Panc1 (cell line): ENCODE measurements at places on chromosomes 5 and 9. TPM values are rescaled to one million over a fixed set of nuclear protein-coding genes. Genes with fewer than 3 reads are reported as not detected.

DNA sequence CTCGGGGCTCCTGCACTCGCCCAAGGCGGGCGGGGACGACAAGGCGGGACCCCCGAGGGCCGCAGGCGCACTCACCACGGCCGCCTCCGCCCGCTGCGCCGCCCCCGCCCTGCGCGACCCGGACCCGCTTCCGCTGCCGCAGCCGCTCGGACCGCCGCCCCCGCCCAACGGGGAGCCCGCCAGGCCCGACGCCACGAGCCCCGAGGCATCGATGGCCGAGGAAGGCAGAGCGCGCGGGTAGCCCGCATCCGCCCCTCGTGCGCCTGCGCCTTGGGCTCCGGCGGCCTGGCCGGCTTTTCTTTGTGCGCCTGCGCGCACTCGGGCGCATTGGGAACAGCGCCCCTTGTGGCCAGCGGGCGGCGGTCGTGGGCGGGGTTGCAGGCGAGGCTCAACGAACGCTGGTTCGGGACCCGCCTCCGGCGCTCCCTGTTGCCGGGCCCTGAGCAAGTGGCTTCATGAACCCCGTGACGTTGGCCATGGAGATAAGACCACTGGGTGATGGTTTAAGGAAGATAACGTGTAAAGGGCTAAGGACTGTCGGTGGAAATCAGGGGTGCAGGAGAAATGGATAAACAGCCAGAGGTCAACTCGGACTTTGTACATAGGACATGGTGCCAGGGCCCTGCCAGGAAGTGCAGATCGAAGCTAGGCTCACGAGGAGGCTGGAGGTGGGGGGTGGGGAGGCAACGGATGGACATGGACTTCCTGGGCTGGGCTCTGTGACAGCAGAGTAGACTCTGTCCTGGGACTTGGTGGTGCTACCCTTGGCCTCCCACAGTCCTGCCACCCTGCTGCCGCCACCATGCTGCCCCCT lies at the start of the genes C8G and FBXW5:
TSS of gene C8G (plus strand) at position 725 of the 814 bp plus-strand sequence. CDS start at position 803, 78 bp downstream.
TSS of gene FBXW5 (minus strand) at position 220 of the 814 bp plus-strand sequence. CDS start 655 bp downstream, outside the sequence.
- peak; percentile 62 for DNase-seq
- peak within 1 kb of the TSS; percentile 64 for H3K4me3 ChIP-seq
- H3K36me3 ChIP-seq, result peaks cover 7% of the 10 kb centered on the region; the same call in 1 of the 2 replicates
- no peaks in the 10 kb centered on the region for H3K27me3 ChIP-seq
- peak within 1 kb of the TSS; percentile 80 for H3K27ac ChIP-seq

- no peaks in the 10 kb centered on the region for H3K4me1 ChIP-seq
- DNase-seq, result no peak
- H3K36me3 ChIP-seq, result no peaks in the 10 kb centered on the region
- H3K4me3 ChIP-seq, result no peak overlapping the region
Measured at GRCh38 chr5:168184103-168184502, 107.3 kb upstream of the WWC1 start.

DNA sequence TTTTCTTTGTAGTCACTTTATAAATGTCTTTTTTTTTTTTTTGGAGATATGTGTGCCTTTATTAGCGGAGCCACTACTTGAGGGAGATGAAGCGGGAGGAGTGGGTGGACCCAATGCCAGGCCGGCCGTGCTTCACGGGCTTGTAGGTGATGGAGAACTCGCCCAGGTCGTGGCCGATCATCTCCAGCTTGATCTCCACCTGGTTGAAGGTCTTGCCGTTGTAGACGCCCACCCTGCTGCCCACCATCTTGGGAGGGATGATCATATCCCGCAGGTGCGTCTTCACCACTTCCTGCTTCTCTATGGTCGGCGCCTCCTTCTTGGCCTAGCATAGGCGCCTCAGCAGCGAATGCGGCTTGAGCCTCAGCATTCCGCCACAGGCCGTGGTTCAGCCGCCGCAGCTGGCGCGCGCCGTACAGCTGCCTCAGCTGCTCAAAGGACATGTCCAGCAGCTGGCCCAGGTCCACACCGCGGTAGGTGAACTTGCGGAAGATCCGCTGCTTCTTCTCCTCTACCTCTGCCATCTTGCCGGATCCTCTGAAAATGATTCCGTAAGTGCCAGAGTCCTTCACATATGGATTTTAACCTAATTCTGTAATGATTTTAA lies 1095.6 kb downstream of the MAT2B start:
- no peak overlapping the region for H3K4me3 ChIP-seq
- H3K27ac ChIP-seq, result no peak overlapping the region
- no peaks in the 10 kb centered on the region for H3K36me3 ChIP-seq
- DNase-seq, result no peak
- no peaks in the 10 kb centered on the region for H3K27me3 ChIP-seq

- no peaks in the 10 kb centered on the region for H3K27me3 ChIP-seq
- no peak for DNase-seq
- H3K4me1 ChIP-seq, result no peaks in the 10 kb centered on the region
- H3K27ac ChIP-seq, result no peak overlapping the region
- no peak overlapping the region for H3K4me3 ChIP-seq
Measured at GRCh38 chr5:89899559-89899958, 510.0 kb downstream of the CETN3 start.

DNA sequence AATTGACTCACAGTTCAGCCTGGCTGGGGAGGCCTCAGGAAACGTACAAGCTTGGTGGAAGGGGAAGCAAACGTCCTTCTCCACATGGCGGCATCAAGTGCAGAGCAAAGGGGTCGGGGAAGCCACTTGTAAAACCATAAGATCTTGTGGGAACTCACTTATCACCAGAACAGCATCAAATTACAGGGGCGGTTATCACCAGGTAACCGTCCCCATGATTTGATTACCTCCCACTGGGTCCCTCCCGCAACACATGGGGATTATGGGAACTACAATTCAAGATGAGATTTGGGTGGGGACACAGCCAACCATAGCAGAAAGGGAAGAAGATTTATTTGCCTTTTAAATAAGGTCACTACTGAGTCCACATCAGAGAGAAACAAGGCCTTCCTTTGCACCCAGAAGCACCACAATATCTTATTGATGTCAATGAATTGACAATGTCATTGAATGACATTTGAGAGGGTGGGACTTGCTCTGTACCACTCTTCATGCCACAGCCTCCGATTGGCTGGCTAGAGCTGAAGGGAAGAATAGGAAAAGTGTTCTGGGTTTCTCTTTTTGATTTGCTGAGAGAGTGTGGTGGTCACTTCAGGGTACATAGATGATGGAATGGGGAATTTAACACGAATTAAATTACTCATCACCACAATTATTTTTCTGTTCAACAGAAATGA lies 11.0 kb downstream of the SKP2 start:
- no peaks in the 10 kb centered on the region for H3K27me3 ChIP-seq
- DNase-seq, result no peak
- H3K4me3 ChIP-seq, result no peak overlapping the region
- no peaks in the 10 kb centered on the region for H3K4me1 ChIP-seq
- H3K27ac ChIP-seq, result no peak overlapping the region
- H3K36me3 ChIP-seq, result peaks cover 4% of the 10 kb centered on the region; the same call in 1 of the 2 replicates

The SHOC1 gene
- 0.10 TPM for total RNA-seq
